ENCODE measurements at places on chromosomes 16 and 17.
A peak's percentile ranks its signal among the peaks of the same experiment; 100 is the strongest.

GRCh38 chr16:58418026-58418425 lies 25.8 kb downstream of the GINS3 start:
- no peak for DNase-seq

DNA sequence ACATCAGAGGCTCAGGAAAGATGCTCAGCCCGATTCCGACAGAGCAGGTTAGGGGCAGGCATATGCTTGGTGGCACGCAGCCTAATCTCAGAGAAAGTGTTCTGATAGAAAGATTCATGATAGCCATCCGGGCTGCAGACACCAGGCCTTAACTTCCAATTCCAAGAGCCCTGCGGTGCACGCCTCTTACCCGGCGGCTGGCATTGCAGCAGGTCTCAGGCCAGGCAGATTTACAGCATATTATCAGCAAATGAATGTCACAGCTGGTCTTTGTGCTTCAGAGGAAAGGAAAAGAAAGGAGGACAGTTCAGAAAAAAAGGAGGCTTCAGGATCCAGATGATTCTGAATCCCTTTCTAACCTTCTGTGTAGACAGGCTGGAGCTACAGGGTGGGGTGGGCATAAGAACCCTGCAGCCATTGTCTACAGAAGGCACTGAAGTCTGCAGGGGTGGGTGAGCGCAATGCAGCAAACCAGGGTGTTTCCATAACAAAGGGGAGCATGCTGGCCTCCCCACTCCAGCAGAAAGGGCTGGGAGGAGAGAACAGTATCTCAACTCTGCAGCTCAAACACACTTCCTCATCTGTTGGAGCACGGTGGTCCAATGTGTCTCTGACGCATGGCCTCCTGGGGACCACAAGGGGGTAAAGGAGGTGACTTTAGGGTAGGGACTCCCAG lies 277.4 kb upstream of the XYLT1 start:
- no peak for DNase-seq

GRCh38 chr17:28944862-28945741 lies 6.2 kb downstream of the PHF12 start:
- DNase-seq, result no peak

DNA sequence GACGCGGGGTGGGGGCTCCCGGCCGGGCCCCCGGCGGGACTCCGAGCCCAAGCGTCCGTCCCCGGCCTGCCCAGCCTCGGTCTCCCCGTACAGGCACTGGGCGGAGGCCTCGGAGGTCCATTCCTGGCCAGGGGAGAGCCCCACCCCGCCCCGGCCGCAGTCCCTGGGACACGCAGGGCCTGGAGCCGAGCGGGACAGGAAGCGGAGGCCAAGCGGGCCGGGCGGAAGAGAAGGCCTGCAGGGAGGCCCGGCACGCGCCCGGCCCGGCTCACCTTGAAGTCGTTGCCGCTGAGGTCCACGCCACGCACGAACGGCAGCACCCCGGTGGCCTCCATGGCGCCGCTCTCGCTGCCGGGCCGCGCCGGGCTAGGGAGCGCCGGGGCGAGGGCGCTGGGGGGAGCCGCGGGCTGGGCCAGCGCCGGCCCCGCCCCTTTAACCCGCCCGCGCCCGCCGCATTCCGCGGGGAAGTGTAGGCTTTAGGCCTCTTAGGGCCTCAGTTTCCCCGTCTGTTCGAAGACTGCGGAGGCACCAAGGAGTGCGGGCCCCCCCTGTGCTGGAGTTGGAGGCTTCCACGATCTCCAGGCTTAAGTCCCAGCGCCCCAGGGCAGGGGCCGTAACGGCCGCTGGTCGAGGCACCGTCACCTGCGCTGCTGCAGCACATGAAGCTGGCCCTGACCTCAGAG lies at the start of gene FLII:
Gene FLII (minus strand): TSS at position 383 of the 683 bp plus-strand sequence. CDS start 48 bp downstream, at position 335.
- DNase-seq, result no peak

DNA sequence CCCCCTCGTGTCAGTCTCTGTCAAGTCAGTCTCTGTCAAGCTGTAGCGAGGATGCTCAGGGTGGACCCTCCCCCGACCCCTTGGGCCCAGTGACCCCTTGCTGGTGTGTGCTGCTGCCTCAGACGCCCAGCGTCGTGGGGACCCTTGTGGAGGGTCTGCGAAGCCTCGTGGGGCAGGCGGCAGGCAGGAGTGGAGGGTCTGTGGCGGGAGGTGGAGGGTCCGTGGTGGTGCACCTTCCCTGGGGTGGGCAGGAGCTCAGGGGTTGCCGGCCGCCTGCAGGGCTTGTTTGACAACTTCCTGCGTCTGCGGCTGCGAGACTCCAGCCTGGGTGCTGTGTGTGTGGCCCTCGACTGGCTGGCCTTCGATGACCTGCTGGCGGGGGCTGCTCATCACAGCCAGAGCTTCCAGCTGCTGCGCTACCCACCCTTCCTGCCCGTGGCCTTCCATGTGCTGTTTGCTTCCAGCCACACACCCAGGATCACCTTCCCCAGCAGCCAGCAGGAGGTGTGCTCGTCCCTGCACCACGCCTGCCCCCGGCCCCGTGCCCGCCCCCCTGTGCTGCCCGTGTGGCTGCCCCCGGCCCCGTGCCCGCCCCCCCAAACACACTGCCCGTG lies 5.6 kb downstream of the GNG13 start:
- DNase-seq, result no peak

DNA sequence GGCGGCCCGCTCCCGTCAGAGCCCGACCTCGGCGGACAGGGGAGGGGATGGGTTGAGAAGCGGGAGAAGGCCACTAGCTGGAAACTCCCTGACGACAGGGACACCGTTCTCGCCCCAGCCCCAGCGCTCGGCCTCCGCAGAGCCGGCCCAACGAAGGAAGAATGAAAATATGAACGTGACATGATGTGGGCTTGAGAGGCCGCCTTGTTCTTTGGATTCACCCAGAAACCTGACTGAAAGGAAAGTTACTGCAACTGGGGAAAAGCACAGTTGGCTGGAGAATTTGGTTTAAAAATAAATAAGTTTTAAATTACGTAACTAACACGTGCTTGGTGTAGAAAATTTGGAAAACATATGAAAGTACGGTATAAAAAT lies 21.1 kb downstream of the NPTX1 start:
- DNase-seq, result no peak

- no peak for DNase-seq
These were observed 2.6 kb downstream of the PCGF2 start for GRCh38 chr17:38745545-38745944.

DNA sequence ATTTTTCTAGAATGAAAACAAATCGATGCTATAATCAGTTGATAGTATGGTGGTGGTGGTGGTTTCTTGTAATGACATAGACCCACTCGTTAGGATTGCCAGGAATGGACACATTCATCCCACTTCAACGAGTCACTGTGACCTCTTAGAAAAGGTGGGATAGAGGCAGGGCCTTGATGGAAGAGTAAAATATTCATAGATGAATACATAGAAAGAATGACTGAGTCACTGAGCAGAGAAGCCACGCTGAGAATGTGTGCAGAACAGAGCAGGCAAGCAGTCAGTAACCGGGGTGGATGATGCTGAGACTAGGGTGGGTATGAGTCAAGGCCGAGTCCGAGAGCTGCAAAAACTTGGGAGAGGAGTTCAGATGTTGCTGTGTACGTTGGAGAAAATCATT lies 129.9 kb downstream of the PITPNC1 start:
- peak; percentile 63 for DNase-seq

GRCh38 chr16:1145383-1146100 lies 7.4 kb upstream of the CACNA1H start:
- DNase-seq, result no peak

DNA sequence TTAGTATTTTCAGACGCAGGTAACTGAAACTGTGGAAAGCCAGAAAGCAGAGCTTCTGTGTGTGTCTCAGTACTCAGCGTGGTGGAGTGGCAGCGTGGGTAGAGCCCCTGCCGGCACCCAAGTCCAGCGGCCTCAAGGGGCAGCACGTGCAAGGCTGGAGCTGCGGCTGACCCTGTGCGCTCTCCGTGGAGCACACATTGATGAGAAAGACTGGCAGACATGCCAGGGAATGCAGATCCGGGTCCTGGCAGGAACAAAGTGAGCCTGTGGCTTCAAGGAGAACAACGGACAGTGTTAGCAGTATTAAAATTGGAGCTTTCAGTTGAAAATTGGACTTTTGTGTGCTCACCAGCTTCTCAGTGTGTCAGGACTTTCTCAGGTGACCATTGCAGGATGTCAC lies 23.3 kb downstream of the ZC3H18 start:
- no peak for DNase-seq

- DNase-seq, result no peak
These were observed 7.9 kb upstream of the MFSD6L start for GRCh38 chr17:8806926-8807550.

DNA sequence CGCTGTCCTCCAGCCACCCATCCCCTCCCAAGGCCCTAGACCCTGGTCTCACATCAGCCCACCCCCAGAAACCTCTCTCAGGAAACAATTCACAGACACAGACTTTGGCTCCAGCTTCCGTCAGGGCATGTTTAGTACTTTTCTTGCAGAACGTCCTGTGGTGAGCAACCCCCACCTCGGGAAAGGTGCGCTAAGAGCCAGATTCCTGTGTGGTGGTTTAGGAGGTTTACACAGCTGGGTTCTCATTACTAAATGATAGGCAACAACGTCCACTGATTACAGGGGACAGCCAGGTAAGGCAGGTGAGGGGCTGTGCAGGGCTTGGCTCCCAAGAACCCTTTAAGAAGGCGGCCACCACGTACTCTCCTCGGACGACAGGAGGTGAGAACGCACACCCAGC lies 29.3 kb downstream of the KIFC3 start:
- DNase-seq, result no peak

GRCh38 chr16:2223942-2224486 lies 623 bp downstream of the E4F1 start:
- DNase-seq, result no peak

- DNase-seq, result no peak
These were observed 14.7 kb downstream of the ALOX15B start for GRCh38 chr17:8053600-8053999.

DNA sequence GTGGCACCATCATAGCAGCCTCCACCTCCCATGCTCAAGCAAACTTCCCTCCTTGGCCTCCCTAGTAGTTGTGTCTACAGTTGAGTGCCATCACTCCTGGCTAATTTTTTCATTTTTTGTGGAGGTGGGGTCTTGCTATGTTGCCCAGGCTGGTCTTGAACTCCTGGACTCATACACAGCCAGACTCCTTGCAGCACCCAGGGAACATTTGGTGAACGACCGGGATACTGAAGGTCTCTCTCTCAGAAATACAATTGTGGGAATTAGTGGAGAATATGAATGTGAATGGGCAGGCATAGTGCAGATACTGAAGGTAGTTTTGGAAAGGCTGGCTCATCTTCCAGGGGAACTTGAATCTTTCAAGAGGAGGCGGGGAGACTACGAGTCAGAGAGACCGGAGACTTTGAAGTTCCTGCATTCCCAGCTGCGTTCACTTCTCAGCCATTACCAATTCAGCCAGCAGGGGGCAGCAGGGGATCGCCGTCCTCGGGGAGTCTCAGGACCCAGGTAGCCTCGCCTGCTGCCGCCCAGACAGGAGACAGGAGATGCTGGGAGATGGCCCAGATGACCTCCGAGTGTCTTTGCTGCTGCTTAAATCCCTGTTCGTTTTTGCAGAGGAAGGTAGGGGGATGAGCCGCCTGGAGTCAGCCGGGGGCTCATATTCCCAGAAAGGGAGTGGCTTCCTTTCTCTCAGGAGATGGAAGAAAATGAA lies 68.6 kb downstream of the HAPSTR1 start:
- peak; percentile 17 for DNase-seq

GRCh38 chr17:57874434-57875289 lies 24.8 kb upstream of the MRPS23 start:
- DNase-seq, result peak; percentile 78

DNA sequence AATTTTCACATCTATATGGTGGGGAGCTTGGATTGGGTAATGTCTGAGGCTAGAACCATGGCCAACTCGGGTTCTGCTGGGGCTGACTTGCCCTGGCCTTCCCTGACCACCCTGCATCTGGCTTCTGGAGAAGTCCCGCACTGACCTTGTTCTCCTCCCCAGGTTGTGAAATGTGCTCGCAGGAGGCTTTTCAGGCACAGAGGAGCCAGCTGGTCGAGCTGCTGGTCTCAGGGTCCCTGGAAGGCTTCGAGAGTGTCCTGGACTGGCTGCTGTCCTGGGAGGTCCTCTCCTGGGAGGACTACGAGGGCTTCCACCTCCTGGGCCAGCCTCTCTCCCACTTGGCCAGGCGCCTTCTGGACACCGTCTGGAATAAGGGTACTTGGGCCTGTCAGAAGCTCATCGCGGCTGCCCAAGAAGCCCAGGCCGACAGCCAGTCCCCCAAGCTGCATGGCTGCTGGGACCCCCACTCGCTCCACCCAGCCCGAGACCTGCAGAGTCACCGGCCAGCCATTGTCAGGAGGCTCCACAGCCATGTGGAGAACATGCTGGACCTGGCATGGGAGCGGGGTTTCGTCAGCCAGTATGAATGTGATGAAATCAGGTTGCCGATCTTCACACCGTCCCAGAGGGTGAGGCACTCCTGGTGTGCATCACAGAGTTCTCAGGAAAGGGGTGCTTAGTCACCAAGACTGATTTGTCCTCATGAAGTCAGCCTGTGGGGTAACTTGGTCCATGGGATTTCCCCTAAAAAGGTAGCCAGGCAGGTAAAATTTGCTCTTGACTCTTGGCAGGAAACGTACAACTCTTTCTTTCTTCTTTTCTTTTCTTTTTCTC lies 6.1 kb downstream of the NOD2 start:
- no peak for DNase-seq

- no peak for DNase-seq
These were observed 45.8 kb upstream of the NDRG4 start for GRCh38 chr16:58454178-58454577.

DNA sequence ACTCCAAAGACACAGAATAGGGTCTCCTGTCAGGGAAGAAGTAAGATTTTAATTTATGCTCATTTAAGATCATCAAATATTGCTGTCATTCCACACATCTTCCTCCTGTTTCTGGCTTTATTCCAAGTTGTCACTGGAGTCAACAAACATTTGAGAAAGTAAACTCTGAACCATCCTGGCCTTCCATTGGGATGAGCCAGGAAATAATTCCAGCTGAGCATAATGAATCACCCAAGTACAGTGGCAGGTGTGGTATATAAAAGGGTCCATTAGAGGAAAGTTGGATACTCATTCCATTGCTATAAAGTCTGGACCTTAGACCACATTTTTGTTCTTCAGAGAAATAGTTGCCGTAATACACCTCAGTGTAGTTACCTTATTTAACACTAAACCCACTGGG lies 246.1 kb downstream of the SLC39A11 start:
- no peak for DNase-seq

Data from non-pigmented ciliary epithelial cell (primary cell).